ENCODE measurements at places on chromosomes 13 and 19.

DNA sequence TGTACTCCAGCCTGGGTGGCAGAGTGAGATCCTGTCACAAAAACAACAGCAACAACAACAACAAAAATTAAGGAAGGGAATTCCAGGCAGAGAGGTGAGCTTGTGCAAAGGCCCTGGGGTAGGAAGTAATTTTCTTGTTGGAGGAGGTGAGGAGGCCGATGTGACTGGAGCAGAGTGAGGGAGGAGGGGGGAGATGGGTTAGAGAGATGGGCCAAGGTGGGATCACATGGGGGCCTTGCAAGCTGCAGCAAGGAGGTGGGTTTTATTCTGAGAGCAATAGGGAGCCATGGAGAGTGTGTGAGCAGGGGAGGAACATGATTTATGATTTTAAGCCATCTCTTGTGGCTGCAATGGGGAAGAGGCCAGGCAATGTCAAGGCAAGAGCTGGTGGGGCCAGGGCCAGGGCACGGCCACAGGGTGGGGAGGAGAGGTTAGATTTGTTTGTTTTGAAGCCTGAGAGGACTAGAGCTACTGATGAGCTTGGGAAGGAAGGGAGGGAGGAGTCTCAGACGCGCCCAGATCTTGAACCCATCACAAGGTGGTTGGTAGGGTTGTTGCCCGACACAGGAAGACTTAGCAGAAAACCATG, 12.5 kb upstream of the COMP start:
- DNase-seq: no peak

- DNase-seq: no peak
Measured at GRCh38 chr13:99208185-99208584, 7.5 kb downstream of the UBAC2 start.

GRCh38 chr13:20924758-20925394, 22.3 kb upstream of the XPO4 start:
- DNase-seq: peak; percentile 69

- no peak for DNase-seq
Measured at GRCh38 chr13:112806739-112807652, 117.2 kb downstream of the ATP11A start.
